Endothelial cell (in vitro differentiated cells): ENCODE measurements at places on chromosomes 12 and 14. TPM values are rescaled to one million over a fixed set of nuclear protein-coding genes. Genes with fewer than 3 reads are reported as not detected.

The PARP2 gene
- total RNA-seq: 24.4 TPM

The ULK1 gene
- total RNA-seq: 53.7 TPM

The GUCY2C gene
- 0.36 TPM for total RNA-seq

The MYH6 gene
- total RNA-seq: 1.6 TPM

GRCh38 chr12:22116376-22116775 is 70.4 kb downstream of the CMAS start:
- no peak for DNase-seq
- no peak overlapping the region for H3K27ac ChIP-seq
- no peaks in the 10 kb centered on the region for H3K4me1 ChIP-seq

GRCh38 chr14:105137481-105138020 is 31.0 kb downstream of the JAG2 start:
- DNase-seq: no peak
- peaks cover 31% of the 10 kb centered on the region for H3K36me3 ChIP-seq
- no peaks in the 10 kb centered on the region for H3K4me1 ChIP-seq
- no peak overlapping the region for H3K4me3 ChIP-seq
- no peak overlapping the region for H3K27ac ChIP-seq

DNA sequence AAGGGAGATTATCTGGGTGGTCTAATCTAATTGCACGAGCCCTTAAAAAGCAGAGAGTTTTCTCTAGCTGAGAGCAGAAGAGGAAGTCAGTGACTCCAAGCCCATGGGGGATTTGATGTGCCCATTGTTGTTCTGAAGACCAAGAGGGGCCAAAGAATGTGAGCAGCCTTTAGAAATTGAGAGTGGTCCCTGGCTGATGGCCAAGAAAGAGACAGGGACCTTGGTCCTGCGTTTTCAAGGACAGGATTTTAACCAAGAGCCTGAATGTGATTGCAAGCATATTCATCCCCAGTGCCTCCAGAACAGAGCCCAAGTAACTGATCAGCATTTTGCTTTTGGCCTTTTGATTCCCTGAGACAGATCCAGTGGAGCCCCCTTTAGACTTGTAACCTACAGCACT is 1353.9 kb downstream of the AACS start:
- H3K4me3 ChIP-seq: no peak overlapping the region
- no peaks in the 10 kb centered on the region for H3K36me3 ChIP-seq
- no peak for DNase-seq

DNA sequence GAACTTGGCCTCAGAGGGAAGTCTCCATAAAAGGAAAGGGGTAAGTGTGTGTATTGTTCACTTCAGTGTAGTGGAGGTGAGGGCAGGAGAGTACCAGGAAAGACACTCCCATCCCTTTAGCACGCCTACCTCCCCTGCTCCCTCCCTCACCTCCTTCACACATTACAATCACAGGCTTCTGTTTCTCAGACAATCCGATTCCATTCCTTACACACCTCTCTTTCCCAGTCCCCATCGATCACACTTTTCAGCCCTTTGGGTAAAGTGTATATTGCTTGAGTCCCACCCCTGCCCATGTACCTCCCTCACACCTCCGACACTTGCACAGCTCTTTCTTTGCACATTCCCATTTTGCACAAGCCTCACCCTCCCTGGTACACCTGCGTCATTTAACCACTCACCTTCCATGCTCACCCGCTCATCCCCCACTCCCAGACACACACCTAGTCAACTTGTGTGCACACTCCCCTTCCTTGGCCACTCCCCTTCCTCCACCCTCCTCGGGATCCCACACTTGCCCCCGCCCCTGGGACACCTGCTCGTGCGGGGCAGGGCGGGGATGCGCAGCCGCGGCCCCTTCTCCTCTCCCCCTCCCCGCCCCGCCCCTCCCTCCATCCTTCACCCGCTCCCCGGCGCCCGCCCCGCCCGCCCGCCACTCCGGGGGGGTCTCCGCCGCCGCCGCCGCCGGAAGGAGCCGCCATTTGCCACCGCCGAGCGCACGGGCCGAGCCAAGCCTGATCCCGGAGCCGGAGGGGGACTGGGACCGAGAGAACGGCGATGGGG is at the start of gene MARCHF9:
Gene MARCHF9 (plus strand): TSS at position 693 of the 783 bp plus-strand sequence. CDS start 426 bp downstream, outside the sequence.
- DNase-seq: no peak
- H3K27ac ChIP-seq: peak within 1 kb of the TSS; percentile 88
- peaks cover 35% of the 10 kb centered on the region for H3K36me3 ChIP-seq
- H3K4me3 ChIP-seq: peak within 1 kb of the TSS; percentile 96
- peaks cover 39% of the 10 kb centered on the region for H3K4me1 ChIP-seq

GRCh38 chr12:58443273-58443980 is 476.9 kb downstream of the LRIG3 start:
- no peak overlapping the region for H3K27ac ChIP-seq
- H3K36me3 ChIP-seq: no peaks in the 10 kb centered on the region
- H3K4me3 ChIP-seq: no peak overlapping the region
- H3K27me3 ChIP-seq: no peaks in the 10 kb centered on the region
- H3K4me1 ChIP-seq: no peaks in the 10 kb centered on the region

DNA sequence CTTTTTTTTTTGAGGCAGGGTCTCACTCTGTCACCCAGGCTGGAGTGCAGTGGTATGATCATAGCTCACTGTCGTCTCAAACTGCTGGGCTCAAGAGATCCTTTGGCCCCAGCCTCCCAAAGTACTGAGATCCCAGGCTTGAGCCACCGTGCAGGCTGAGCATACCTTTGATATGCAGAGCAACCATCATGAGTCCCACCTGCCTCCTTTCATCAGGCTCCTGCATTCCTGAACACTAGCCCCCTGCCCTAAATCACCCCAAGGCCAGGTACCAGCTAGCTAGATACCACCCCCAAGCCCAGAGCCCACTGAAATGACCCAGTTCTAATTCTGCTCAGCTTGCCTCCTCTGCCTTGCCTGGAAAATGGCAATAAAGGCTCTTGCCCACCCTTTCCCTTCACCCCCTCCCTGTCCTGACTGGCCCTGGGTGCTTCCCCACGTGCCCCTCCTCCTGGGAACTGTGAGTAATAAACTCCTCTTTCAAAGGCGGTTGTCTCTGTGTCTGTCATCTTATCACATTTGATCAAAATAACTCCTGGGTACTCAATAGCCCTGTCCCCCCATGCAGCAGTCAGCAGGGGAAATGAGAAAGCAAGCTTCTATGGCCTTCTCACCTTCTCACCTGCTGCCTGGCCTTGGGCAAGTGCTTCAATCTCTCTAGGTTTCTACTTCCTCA is 6.4 kb upstream of the BRF1 start:
- DNase-seq: no peak
- H3K36me3 ChIP-seq: peaks cover 11% of the 10 kb centered on the region
- H3K27ac ChIP-seq: no peak overlapping the region
- H3K27me3 ChIP-seq: peaks cover 14% of the 10 kb centered on the region
- H3K4me3 ChIP-seq: no peak overlapping the region
- H3K4me1 ChIP-seq: peaks cover 8% of the 10 kb centered on the region

DNA sequence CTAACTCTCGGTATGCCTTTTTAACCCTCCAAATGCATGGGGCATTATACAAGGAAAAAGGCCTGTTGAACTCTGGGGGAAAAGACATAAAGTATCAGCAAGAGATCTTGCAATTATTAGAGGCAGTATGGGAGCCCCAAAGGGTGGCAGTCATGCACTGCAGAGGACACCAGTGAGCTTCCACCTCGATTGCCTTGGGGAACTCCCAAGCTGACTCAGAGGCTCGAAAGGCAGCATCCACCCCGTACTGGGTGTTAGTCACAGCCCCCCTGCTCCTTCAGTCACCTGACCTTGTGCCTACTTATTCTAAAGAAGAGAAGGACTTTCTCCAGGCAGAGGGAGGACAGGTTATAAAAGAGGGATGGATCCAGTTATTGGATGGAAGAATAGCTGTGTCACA is 781.4 kb upstream of the TMEM132C start:
- peaks cover 6% of the 10 kb centered on the region for H3K27me3 ChIP-seq
- peaks cover 9% of the 10 kb centered on the region for H3K36me3 ChIP-seq
- no peak for DNase-seq
- no peak overlapping the region for H3K4me3 ChIP-seq
- no peak overlapping the region for H3K27ac ChIP-seq
